ENCODE measurements at places on chromosomes 1 and 21. TPM values are rescaled to one million over a fixed set of nuclear protein-coding genes. Genes with fewer than 3 reads are reported as not detected.

- no peak for DNase-seq
These were observed 78.2 kb upstream of the TENT5C start for GRCh38 chr1:117527566-117528102.

GRCh38 chr1:42429603-42430002 is 26.2 kb downstream of the ZMYND12 start:
- no peak for DNase-seq

The NBPF11 gene
- 4.9 TPM for total RNA-seq

DNA sequence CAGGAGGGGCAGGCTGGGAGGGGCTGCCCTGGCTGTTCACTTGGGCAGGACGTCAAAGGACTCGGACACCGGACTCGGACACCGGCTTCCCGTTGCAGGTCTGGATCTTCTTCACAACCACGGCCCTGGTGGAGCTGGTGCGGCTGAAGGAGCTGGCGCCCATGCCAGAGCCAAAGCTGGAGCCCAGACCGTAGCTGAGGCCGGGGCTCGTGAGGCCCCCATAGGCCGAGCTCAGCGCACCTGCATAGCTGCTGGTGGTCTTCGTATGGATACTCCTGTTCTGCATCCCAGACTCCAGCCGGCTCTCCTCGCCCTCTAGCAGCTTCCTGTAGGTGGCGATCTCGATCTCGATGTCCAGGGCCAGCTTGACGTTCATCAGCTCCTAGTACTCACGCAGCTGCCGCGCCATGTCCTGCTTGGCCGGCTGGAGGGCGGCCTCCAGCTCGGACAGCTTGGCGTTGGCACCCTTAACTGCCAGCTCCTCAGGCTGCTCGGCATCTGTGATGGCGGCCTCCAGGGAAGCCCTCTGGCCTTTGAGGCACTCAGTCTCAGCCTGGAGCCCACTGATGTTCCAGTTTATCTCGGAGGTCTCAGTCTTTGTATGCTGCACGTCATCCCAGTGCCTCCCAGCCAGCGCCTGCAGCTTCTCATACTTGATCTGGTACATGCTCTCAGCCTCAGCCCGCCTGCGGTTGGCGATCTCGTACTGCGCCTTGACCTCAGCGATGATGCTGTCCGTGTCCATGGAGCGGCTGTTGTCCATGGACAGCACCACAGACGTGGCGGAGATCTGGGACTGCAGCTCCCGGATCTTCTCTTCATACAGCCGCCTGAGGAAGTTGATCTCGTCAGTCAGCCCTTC is 15.1 kb upstream of the KLF17 start:
- DNase-seq: no peak

GRCh38 chr1:13836136-13836535 is 136.1 kb downstream of the PRDM2 start:
- DNase-seq: no peak

GRCh38 chr1:179094818-179095217 is 12.9 kb downstream of the TOR3A start:
- no peak for DNase-seq

- no peak for DNase-seq
These were observed 3.8 kb downstream of the SERTAD4 start for GRCh38 chr1:210236386-210236839.

The SPATA21 gene
- total RNA-seq: not detected

The RNF207 gene
- total RNA-seq: 27.3 TPM

GRCh38 chr1:153384958-153385580 is 5.8 kb downstream of the S100A8 start:
- DNase-seq: no peak

The OR2T33 gene
- not detected for total RNA-seq

DNA sequence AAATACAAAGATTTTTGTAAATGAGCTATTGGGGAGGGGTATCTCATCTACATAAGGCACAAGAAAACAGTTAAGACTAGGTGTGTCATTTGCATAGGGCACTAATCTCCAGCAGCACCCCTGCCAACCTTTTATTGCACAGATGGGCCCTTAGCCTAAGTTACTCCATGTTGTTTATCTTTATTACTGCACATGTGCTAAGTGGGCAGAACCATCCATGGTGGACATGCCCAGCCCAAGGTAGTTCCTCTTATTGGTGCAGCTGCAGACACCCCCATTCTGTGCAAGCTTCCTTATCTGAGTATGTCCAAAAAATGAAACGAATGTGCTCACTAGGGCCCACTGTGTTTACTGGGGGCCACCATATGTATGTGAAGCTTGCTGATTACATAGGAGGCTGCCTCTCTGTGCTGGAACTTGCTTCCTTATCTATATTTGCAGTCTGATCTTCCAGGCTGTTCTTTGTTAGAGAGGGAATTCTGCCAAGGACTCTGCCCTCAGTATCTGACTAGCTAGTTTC is 77.3 kb upstream of the NEK7 start:
- DNase-seq: no peak

The DISP1 gene
- 3.7 TPM for total RNA-seq

DNA sequence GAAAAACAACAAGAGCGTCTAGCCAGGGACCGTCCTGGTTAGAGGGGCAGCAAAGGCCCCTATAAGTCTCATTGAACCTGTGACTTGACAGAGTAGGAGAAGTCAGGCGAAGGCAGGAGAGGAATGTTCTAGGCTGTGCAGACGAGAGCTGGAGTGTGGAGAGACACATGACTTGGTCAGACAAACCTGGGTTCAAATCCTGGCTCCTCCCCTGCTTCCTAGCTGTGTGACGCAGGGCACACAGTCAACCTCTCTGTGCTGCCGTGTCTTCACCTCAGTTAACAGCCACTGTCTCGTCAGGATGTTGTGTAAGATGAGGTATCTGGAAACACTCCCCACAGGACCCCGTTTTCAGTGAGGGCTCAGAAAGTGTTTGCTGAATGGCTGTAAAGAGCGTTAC is 15.6 kb downstream of the SLC66A1 start:
- no peak for DNase-seq

GRCh38 chr21:29697555-29698193 is 242.1 kb downstream of the GRIK1 start:
- no peak for DNase-seq

The EPHX1 gene
- total RNA-seq: 45.7 TPM

DNA sequence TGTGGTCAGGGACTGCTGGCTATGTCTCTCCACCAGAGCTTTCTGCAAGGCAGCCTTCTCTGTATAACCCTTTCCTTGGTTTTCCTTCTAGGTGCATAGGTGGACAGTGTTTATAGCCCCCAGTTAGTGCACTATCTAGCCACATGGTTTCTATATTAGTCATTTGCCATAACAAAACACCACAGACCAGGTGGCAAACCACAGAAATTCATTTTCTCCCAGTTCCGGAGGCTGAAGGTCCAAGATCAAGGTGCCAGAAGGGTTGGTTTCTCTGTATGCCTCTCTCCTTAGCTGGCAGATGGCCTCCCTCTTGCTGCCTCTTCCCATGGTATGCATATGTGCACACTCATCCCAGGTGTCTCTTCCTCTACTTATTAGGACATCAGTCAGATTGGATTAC is 106.4 kb downstream of the KAZN start:
- DNase-seq: no peak

DNA sequence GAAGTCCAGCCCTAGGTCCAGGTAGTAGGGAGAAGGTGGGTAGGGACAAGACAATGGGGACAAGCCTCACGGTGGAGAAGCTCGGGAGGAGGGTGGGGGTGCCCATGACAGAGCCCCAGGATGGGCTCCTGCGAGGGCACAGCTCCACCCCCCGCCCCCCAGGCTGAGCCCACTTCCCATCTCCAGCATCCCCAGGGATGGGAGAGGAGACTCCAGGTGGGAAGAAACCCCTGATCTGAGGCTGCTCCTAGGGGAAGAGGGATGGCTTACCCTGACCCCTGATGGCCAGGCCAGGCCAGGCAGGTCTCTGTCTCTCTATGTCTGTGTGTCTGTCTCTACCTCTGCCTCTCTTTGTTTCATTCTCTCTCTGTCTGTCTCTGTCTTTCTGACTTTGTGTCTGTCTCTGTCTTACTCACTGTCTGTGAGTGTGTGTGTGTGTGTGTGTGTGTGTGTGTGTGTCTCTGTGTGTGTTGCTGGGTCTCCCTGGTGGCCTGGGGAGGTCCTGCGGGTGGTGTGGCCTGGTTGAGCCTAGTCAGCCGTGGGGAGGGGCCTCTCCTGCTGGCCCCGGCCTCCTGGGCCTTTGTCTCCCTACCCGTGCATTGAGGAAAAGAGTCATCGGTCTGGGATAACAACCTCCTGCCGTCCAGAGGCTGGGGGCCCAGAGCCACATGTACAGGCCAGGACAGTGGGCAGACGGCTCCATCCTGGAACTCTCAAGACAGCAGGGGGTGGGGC is 45.7 kb downstream of the WNT9A start:
- DNase-seq: peak; percentile 63

Data from SJSA1 (cell line).